ENCODE measurements at places on chromosomes 7 and 10.
A peak's percentile ranks its signal among the peaks of the same experiment; 100 is the strongest.

DNA sequence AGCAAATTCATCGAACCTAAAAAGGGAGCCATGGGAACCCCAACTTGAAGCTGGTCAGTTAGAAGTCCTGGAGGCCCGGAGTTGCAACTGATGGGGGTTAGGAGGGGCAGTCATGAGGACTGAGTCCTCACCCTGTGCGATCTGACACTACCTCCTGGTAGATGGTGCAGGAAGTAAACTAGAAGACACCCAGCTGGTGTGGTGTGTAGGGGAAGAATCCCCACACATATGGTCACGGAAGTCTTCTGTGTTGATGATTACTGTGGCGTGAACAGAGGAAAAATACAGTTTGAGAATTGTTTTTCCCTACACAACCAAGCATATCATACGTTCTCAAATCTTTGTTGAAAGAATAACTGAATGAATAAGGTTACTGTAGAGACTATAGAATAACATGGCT lies 164.6 kb upstream of the KCTD7 start:
- DNase-seq = no peak

GRCh38 chr7:18087687-18088078 lies 60.0 kb upstream of the PRPS1L1 start:
- DNase-seq = peak; percentile 13

- DNase-seq = no peak
Observed at GRCh38 chr10:5644930-5645329, 21.5 kb downstream of the ASB13 start.

- no peak for DNase-seq
Observed at GRCh38 chr7:139271718-139272628, 40.9 kb downstream of the UBN2 start.

GRCh38 chr7:81284576-81284975 lies 365.7 kb upstream of the SEMA3C start:
- DNase-seq = no peak

DNA sequence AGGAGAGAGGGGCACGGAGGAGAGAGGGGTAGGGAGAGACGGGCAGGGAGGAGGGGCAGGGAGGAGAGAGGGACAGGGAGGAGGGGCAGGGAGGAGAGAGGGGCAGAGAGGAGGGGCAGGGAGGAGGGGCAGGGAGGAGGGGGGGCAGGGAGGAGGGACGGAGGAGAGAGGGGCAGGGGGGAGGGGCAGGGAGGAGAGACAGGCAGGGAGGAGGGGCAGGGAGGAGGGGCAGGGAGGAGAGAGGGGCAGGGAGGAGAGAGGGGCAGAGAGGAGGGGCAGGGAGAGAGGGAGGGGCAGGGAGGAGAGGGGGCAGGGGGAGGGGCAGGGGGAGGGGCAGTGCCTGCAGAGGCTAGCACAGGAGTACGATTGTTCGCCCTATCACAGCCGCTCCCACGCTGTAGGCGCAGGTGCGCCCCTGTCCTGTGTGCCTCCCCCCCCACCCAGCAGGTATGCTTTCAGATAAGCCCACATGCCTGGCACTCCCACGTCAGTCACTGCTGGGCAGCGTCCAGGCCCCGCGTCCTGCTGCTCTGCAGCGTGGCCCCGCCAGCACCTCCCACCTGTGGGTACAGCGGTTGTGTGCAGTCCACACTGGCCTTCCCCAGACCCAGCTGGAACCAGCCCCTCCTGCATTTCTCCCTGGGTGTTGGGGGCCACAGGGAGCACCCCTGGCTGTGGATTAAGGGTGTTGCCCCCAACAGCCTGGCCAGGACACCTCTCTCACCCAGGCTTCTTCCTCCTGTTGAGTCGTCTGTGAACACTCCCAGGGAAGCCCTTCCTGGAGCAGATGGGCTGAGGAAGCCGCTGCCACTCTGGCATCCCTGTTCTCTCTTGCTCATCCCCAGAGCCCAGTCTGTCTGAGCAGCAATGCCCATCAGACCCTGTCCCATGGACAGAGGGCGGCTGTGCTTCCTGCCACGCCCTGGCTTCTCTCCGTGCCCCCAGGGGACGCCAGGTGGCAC lies 10.8 kb downstream of the NKX6-2 start:
- peak; percentile 27 for DNase-seq

DNA sequence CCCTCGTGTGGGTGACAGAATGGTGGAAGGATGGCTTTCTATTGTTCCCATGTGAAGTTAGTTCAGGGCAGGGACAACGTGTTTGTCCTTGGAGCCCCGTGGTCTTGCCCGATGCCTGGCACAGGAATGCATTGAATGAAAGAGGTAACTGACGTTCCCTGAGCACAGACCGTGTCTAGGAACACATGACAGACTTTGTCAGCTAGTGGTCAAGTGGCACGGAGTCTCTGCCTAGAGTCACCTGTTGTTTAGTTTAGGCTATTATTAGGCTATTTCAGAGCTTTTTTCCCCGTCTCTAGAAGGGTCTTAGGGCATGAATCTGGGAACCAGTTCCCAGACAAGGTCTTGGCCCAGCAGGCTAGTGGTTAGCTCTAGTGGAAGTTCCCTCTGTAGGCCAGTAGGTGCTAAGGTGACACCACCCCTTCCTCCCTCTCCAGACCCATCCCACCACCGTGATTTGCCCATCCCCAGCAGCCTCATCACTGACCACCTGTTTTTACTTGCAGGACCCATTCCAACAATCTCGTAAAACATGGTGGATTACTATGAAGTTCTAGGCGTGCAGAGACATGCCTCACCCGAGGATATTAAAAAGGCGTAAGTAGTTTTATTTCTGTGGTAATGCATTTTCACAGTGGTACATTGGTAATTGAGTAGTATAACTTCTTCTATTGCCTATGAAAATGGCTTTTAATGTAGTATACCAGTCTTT lies 21.4 kb downstream of the DNAJB6 start:
- no peak for DNase-seq

GRCh38 chr7:124722292-124722691 lies 43.3 kb downstream of the GPR37 start:
- no peak for DNase-seq

- no peak for DNase-seq
Observed at GRCh38 chr10:106399112-106399511, 765.4 kb downstream of the SORCS1 start.

DNA sequence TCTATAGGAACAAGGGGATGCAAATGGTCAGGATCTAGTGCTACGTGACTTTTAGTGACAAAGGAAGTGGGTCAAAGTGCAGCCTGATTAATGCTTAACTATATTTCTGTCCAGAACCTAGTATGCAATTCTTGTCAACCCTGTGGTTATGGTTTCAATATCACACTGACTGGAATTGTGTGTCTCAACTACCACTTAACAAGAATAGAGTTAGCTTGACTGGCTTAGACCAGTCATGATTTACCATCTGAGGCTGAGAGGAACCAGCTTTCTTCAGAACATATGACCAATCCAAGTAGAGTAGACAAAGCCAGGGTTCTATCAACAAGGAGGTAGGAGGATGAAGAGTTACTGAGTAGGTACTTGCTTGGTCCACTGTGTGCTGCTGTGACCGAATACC lies 54.4 kb downstream of the MYPN start:
- DNase-seq = peak; percentile 64

GRCh38 chr10:11214407-11214806 lies 196.7 kb downstream of the CELF2 start:
- no peak for DNase-seq

GRCh38 chr10:12225444-12225843 lies 29.5 kb downstream of the CDC123 start:
- no peak for DNase-seq

DNA sequence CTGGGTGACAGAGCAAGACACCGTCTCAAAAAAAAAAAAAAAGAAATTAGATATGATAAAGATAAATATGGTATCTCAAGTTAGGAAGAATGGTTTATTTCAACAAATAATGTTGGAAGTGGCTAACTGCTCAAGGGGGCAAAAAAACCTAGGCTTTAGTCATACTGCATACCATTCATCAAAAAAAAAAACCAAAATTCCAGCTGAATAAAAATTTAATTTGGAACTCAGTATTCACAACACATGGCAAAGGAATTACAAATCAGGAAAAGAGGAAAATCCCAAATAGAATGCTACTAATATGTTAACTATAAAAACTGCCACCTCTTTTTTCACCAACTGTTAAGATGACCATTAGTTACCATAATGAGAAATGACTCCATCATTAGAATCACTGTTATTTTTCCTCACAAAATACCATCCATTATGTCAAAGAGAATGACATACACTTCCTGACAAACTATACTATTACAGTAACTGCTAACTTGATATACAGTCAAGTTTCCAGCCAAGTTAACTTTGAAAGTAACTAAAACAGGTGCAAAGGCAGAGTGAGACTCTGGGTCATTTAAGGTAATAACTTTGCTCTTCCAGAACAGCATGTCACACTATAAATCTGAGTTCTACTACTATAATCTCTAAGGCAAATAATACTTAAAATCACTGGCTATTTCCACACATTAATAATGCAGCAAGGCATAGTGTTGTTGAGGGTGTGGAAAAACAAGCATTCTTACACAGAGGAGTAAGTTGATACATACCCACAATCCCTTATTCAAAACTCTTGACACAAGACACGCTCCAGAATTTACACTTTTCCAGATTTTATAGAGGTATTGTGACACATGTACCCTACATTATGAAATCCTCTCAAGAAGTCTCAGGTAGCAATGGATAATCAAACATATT lies 10.2 kb downstream of the KBTBD2 start:
- DNase-seq = no peak

DNA sequence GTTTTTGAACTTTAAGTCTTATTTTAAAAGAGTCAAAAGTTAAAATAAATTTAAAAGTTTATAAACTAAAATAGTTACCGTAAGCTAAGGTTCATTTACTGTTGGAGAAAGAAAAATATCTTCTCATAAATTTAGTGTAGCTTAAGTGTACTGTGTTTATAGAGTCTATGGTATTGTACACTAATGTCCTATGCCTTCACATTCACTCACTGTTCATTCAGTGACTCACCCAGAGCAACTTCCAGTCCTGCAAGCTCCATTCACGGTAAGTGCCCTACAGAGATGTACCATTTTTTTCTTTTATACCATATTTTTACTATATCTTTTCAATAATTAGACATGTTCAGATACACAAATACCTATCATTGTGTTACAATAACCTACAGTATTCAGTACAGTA lies 97.6 kb downstream of the PTN start:
- no peak for DNase-seq

GRCh38 chr10:71909399-71910083 lies 54.7 kb upstream of the CHST3 start:
- no peak for DNase-seq

GRCh38 chr7:30049173-30049572 lies 21.0 kb downstream of the PLEKHA8 start:
- DNase-seq = no peak

- peak; percentile 83 for DNase-seq
Observed at GRCh38 chr7:94972296-94972695, 64.9 kb downstream of the PPP1R9A start.

DNA sequence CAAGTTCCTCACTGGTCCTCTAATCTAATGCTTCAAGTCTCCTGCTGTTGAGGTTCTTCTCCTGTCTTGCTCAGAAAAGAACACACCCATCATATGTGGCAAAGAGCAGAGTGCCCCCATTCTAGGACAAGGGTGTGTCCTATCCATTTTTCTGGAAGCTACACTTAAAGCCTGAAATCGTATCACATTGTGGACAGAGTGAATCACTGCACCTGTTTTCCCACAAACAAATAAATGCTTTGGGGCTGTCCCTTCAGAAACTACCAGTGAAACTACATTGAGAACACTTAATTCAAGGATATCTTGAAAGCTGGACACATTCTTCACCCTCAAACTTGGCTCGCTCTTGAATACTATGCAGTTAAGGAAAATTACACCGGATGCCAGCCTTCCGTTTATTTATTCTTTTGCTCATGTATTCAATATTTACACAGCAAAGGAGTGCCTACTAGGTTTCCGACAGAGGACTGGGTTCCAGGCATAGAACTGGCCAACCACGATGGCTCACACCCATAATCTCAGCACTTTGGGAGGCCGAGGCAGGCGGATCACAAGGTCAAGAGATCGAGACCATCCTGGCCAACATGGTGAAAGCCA lies 473.0 kb downstream of the GALNT17 start:
- DNase-seq = no peak

DNA sequence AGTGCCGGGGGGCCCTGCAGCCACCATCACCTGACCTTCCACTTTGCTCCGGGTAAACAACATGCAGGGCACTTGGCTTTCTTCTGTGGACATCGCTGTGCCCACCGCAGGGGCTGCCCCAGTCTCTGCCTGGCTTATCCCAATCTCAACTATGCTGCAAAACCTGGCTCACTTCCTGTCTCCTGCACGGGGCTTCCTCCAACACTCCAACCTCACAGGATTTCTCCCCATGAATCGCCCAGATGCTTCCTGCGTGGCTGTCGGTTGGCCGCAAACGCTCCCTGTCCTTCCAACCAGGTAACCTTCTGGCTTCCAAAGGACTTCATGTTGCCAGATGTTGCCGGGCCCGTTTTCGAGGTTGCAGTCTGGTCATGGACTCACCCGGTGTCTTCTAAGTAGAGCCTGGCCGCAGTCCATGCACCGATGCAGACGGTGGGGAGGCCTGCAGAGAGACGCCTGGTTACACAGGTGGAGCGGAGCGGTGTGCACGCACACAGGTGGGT lies 109.0 kb downstream of the VIPR2 start:
- DNase-seq = no peak

DNA sequence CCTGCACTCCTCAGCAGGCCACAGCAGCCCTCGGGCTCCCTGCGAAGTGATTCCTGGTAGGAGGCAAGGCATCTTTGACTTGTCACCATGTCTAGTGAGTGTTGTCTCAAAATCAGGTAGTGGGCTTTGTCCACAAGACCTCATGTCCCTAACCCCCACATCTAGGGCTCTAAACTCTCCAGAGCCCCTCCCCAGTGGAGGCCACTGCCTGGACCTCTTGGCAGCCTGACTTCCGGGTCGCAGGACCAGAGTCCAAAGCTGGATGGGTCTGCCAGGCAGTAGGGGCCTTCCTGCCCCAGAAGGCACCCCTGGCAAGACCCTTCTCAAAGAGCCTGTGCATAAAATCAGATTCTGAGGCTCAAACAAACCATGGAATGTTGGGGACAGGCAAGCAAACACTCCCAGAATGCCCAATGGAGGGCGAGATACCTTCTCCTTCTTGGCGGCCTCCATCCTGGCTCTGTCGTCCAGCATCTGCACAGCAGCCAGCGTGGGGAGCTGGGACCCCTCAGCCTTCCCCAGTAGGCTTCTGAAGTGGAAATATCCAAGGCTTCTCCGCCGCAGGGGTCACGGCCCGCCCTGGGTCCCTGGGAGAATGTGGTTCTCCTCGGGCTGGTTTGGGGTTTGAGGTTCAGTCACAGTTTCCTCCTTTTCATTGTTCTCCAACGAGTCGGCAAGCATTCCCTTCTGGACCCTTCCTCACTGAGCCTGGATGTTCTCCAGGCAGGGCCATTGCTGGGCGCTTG lies 586 bp downstream of the GCK start:
- no peak for DNase-seq

- DNase-seq = no peak
Observed at GRCh38 chr7:23418046-23418445, 52.2 kb downstream of the IGF2BP3 start.

DNA sequence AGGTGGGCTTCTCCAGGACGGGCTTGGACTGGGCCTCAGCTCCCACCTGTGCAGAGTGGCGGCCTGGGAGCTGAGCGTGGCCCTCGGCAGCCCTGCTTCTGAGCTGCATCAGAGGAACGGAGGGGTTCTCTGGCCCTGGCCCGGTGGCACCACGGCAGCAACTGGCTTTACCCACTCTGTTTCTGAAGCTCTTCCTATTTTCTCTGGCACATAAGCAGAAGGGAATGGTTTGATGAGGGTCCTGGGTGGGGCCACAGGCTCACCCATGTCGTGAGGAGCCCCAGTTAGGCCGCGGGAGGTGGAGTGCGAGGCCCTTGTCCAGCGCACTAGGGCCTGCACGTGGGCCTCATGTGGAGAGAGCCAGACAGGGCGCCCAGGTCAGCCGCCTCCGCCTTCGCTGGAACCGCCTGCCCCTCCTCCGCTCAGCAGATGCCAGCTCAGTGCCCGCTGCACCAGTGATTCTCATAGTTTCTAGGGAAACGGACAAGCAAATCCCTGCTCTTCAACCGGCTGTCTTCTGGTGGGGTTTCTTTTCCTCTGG lies 284.0 kb downstream of the CELF2 start:
- DNase-seq = no peak
